ENCODE measurements at places on chromosomes 2 and 18. TPM values are rescaled to one million over a fixed set of nuclear protein-coding genes. Genes with fewer than 3 reads are reported as not detected.

DNA sequence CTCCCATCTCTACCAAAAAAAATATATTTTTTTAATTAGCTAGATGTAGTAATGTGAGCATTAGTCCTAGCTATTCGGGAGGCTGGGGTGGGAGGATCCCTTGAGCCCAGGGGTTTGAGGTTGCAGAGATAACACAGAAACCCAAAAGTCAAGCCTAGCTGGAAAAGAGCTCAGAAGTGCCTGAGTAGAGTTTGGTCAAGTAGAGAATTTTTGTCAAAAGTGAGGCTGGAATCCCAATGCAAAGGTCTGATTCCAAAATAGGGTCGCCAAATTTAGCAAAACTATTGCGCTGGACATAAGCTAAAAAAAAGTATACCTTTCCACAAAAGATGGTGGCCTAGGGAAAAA lies 15.5 kb upstream of the MSH6 start:
- DNase-seq: no peak

DNA sequence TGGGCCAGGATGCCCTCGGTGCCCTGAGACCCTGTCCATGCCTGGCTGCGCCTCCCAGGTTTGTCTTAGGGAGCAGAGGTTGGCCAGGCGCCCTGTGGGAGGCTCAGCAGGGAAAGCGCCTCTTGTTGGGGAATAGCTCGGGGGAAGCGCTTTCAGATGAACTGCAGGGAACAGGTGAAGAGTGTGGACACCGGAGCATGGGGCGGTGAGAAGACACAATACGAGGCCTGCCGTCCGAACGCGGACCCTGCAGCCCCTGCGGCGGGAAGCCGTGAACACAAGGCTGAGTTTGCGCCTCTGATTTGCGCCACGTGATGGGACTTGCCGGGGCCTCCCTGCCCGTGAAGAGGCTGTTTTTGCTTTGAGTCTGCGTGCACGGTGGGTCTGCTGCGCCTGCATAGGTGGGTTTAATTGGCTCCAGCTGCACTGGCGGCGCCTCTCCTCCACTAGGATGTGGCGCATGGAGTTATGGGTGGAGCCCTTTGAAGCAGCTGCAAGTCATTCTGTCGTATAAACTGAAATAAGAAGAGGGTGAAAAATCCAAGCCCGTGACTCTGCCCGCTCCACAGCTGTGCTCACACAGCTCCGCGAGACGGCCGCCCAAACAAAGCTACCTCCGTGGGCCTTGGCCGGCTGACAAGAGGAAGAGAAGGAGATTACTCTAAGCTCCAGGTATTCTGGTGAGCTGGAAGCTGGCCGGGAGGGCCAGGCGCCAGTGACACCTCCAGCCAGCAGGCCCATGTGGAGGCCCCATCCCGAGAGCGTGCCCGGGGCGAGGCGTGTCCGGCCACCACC lies 103.5 kb upstream of the CTDP1 start:
- no peak for DNase-seq

The MYCN gene
- total RNA-seq: 39.5 TPM

GRCh38 chr2:121740973-121741372 lies 4.3 kb upstream of the NIFK start:
- DNase-seq: no peak

The FAM210A gene
- 20.0 TPM for total RNA-seq

GRCh38 chr2:134177351-134177931 lies 76.4 kb upstream of the MGAT5 start:
- no peak for DNase-seq

The FBLN7 gene
- total RNA-seq: 5.3 TPM

The GCG gene
- total RNA-seq: not detected

- no peak for DNase-seq
Measured at GRCh38 chr2:158750458-158751125, 44.5 kb upstream of the DAPL1 start.

The TTR gene
- 6.1 TPM for total RNA-seq

DNA sequence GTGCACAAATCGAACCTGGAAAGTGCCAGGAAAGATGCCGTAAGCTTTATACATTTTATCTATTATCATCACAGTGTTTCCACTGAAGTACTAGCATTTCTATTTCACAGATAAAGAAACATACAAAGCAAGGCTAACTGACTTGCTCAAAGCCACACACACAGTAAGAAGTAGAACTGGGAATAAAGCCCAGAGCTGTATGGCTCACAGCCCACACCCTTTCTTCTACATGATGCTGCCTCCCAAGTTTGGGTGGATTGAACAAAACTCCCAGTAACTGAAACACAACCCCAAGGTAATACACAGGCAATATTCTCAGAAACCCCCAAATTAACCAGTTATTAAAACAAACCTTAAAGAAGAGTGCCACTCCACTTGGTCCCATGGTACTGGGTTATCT lies 11.2 kb downstream of the SAP130 start:
- DNase-seq: no peak

- DNase-seq: no peak
Measured at GRCh38 chr2:156896294-156896693, 361.2 kb upstream of the GALNT5 start.

The ABCG8 gene
- 0.27 TPM for total RNA-seq

All from cerebellum (tissue), 4 donors.